ENCODE measurements at places on chromosomes 1 and 21. TPM values are rescaled to one million over a fixed set of nuclear protein-coding genes. Genes with fewer than 3 reads are reported as not detected.

- DNase-seq, result peak; percentile 6
Observed at GRCh38 chr1:26405281-26405915, 5.2 kb upstream of the LIN28A start.

DNA sequence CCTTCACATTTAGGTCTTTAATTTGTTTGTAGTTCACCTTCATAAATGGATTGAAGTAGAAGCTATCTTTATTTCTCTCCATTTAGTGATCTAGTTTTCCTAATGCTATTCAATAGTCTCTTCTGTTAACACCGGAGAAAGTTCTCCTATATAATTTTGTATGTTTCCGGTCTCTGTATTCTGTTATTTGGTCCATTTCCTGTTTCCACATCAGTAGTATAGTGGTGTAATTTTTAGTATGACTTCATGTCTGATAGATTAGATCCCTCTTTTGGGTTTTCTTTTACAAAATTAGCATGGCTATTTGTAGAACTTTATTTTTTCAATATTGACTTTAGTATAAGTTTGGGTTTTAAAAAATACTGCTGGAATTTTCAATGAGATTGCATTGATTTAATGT, 41.6 kb upstream of the PKP1 start:
- no peak for DNase-seq

Gene ELF3
- 0.30 TPM for total RNA-seq

DNA sequence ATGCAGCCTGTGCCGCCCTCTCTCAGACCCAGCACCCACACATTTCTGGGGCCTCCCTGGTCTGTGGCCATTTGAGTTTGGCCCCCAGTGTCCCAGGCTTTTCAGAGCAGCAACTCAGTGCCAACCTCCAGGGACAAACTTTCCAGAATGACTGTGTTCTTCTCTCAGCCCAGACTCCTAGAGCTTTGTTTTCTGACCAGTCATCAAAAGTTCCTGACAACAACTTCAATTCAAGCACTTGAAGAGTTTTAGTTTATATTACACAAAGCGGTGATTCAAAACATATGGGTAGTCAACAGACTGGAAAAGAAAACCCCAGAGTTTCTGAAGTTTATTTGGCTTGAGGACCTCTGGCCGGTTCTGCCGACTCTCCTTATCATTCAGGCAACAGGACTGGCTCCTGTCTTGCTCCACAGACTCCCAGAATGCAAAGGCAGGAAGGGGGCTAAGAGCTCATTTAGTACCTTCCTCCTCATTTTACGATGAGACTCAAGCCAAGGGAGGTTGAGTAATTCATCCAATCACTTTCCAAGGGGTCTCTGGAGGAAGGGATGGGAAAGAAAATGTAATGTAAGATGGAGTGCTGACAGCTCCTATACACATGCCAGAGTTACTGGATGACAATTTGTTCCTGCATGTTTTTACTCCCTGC, 27.0 kb upstream of the TIAM1 start:
- no peak for DNase-seq

GRCh38 chr1:2160451-2161300, 33.9 kb downstream of the FAAP20 start:
- no peak for DNase-seq

DNA sequence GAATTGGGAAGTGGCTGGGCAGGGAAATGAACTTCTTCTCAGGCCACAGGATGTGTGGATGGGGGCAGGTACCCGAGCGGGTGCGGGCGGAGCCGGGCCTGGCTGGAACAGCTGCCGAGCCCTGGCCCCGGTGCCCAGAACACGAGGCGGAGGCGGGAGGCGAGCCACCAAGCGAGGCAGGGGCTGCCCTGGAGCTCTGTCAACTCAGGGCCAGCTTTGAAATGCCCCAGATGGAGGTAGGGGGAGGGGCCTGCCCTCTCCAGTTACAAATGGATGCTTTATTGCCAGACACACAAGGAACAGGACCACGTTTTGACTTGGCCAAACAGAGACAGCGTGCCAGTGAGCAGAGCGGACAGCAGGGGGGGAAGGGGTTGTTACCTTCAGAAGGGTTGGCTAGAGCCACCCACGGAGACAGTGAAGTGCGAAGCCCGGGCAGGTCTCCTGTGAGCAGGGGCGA, 240.4 kb downstream of the SDCCAG8 start:
- DNase-seq, result no peak

- DNase-seq, result no peak
Observed at GRCh38 chr21:43305336-43305665, 121.6 kb downstream of the SIK1 start.

Gene ZNF593OS
- total RNA-seq, result not detected

- peak; percentile 47 for DNase-seq
Observed at GRCh38 chr1:91997607-91998195, 32.1 kb upstream of the EPHX4 start.

DNA sequence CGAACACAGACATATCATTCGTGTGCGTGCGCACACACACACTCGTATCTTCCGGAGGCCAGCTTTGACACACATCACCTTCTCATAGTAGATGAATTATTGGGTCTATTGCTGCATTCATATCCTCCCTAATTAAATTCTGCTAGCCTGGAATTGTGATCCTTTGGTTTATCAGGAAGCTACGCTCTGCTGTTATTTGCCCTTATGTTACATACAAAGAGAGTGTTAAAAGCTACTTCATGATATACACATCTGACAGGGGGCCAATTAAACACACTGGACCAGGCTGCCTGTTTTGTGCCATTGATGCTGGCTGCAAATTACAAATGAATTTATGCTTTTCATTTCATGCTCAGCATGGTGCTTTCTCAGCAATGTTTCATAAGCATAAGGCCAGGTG, 252.0 kb downstream of the RHOU start:
- no peak for DNase-seq

DNA sequence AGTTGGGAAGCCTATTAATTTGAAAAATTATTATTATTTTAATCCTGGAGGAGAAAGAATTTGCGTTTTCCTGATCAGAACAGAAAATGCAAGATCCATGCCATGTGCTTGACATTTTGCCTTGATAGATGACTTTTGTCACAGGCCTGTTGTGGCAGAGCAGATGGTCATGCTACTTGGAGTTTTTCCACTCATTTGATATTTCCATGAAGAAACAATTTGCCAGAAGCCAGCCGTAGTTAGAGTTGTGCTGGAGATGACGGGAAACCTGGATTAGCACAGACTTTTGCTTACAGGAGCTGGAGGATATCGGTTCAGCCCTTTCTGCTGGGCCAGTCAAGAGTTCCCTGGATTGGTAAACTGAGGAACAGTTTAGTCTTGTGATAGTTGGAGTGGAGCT, 3.2 kb downstream of the RCAN3 start:
- DNase-seq, result no peak

DNA sequence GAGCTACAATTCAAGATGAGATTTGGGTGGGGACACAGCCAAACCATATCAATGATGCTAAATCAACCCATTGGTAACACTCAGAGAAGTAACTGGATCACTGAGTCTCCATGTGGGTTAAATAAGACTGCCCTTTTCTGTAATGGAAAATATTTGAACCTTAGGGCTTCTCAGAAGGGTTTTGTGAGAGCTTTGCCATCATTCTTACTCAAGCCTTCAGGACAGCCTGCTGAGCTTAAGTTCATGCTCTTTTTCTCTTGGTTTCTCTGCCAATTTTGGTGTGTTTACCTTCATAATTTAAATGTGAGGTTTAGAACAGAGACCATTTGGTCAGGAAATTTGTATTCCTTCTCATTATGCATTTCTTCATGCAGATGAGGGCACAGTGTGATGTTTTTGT, 74.7 kb downstream of the DISC1 start:
- DNase-seq, result no peak

DNA sequence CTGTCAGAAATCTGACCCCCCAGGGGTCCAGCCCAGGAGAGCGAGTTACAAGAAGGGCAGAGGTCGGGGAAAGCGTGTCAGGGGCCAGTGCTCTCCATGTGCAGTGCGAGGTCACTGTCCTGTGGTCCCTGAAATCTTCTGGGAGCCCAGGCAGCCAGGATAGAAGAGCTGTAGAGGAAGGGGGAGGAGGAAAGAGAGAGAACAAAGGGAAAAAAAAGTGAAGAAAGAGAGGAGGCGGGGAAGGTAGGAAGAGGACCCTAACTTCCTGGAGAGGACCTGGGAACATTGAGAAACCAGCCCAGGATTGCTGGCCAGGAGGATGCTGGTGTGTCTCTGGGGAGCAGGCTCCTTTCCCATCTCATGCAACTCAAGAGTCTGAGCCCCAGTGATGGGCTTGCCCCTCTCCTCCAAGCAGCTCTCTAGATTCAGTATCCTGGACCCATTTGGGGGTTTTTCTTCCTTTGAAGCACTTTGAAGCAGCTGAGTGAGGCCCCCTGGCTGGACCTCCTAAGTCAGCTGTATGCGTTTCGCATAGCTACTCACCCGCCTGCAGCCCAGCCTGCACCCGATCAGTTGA, 6.8 kb upstream of the INAVA start:
- no peak for DNase-seq

GRCh38 chr1:83997631-83998030, 1.3 kb downstream of the TTLL7 start:
- no peak for DNase-seq

Gene AMY1A
- total RNA-seq, result not detected

GRCh38 chr21:15839026-15839425, 109.2 kb downstream of the USP25 start:
- DNase-seq, result no peak

- DNase-seq, result no peak
Observed at GRCh38 chr1:201190624-201191051, at the start of gene IGFN1. Gene IGFN1 (plus strand): TSS chr1:201190824. CDS start chr1:201193294, 2,470 bp downstream.

Gene GGPS1
- 28.2 TPM for total RNA-seq

- DNase-seq, result no peak
Observed at GRCh38 chr1:157520386-157520935, 31.9 kb downstream of the FCRL5 start.

DNA sequence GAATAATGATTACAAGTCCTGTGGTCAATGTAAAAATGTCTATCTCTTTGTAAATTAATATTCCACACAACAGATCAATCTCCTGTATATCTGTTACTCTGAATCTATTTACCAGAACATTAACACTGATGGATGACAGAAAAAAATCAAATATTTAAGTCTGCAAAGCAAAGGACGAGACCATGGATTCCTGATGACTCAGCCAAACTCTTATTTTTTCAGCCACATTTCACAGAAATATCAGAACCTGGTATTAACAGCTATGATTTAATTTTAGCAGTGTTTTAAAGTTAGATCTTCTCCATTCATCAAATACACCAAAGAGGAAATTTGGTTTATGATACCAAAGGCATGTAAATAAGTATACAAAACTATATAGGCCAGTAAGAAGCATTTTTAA, 46.1 kb downstream of the FAF1 start:
- no peak for DNase-seq

Gene ORC1
- total RNA-seq, result 27.0 TPM

GRCh38 chr1:43275826-43276620, 6.2 kb downstream of the TMEM125 start:
- DNase-seq, result no peak

Gene CD164L2
- total RNA-seq, result not detected

DNA sequence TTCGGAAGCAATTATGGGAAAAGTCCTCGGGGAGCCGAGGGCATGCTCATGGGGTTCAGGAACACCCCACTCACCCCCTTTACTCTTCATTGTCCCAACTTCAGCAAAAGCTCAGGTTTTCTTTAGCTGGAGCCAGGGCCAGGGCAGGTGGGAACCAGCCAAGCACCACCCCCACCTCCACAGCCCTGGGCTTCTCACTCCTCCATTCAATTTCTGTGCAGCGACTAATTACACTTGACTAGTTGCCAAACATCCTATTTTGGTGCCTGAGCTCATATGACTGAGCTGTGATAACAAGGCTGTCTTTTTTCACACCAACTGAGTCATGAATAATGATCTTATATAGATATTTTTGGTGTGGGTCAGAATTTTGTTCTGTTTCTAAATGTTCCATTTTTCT, 257.2 kb upstream of the AJAP1 start:
- DNase-seq, result no peak

DNA sequence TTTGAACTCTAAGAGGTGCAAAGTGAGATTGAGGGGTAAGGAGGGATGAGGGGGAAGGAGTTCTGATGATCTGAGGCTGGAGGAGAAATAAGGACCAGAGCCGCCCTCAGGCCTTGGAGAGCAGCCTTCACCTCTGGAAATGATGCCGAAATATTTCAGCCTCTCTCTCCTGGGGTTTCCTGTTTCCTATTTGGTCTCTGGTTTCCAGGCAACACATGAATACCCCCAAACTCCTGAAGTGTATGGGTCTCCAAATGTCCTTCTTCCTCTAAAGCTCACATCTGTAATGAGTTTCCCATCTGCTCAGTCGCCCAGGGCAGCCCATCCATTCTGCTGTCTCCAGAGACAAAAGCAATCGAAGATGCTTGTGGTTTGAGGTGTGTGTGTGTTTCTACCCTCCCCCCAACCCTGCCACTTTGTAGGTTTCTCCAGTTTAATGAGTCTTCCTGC, 52.0 kb upstream of the FAM20B start:
- DNase-seq, result no peak

DNA sequence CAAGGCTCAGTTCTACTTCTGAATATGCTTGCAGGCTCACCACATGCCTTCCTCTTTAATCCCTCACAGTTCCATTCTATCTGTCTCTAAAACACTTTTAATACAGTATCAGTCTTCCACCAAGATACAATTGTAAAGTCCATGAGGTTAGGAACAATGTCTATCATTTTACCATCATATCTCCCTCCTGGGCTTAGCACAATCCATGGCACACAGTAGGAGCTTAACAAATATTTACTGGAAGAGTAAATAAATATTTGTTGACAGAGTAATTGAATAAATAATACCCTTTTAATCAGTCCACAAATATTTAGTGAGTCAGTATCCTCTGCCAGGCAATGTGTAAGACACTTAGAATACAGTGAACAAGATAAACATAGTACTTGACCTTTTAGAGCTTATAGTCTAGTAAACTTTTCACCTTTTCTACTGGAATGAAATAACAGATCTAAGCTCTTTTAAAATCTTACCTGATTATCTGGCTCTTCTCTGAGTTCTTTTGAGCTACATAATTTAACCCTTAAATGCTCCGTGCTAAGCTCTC, 12.7 kb upstream of the GADD45A start:
- no peak for DNase-seq

DNA sequence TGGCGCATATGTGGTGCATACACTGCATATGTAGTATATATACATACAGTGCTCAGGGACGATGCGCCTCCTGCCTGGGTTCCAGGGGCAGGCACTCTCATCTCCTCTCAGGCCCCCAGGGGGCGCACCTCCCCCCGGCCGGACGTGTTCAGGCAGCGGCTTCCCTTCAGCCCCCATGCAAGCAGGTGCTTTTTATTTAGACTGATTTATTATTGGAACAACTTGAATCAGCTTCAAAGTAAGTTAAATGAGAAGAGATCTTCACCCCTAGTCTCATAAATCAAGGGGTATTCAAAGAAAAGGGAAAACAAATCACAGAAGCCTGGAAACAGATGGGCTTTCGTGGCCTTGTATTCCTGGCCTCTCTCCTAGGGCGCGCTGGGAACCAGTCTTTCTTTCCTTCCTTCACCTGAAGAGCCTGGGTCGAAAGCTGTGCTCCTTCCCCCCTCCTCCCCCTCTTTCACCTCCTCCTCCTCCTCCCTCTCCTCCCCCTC, 64.6 kb downstream of the UBIAD1 start:
- DNase-seq, result peak; percentile 72

Gene TMEM52
- not detected for total RNA-seq

- no peak for DNase-seq
Observed at GRCh38 chr1:9865724-9866123, 42.0 kb upstream of the CLSTN1 start.

Gene OR6K3
- not detected for total RNA-seq
